ENCODE measurements at places on chromosomes 5 and 9. TPM values are rescaled to one million over a fixed set of nuclear protein-coding genes. Genes with fewer than 3 reads are reported as not detected.
A peak's percentile ranks its signal among the peaks of the same experiment; 100 is the strongest.

The APBA1 gene
- 0.15 TPM for total RNA-seq

The HACD4 gene
- total RNA-seq = not detected

The KIF12 gene
- 1.8 TPM for total RNA-seq

The TEX48 gene
- total RNA-seq = not detected

The EPB41L4A gene
- total RNA-seq = 0.07 TPM

GRCh38 chr5:7753596-7753995 is 97.3 kb downstream of the CFAP90 start:
- H3K4me1 ChIP-seq = no peaks in the 10 kb centered on the region
- no peak for DNase-seq
- no peak overlapping the region for H3K4me3 ChIP-seq
- no peak overlapping the region for H3K27ac ChIP-seq
- H3K27me3 ChIP-seq = peaks cover 22% of the 10 kb centered on the region

GRCh38 chr9:27468000-27468399 is 56.1 kb upstream of the IFNK start:
- no peak overlapping the region for H3K27ac ChIP-seq
- H3K27me3 ChIP-seq = 0 out of 3 replicates have a peak, but pooled peaks cover 6% of the 10 kb centered on the region
- no peaks in the 10 kb centered on the region for H3K4me1 ChIP-seq
- no peaks in the 10 kb centered on the region for H3K36me3 ChIP-seq
- H3K4me3 ChIP-seq = no peak overlapping the region

- no peaks in the 10 kb centered on the region for H3K27me3 ChIP-seq
- DNase-seq = peak; percentile 59
- H3K36me3 ChIP-seq = peaks cover 25% of the 10 kb centered on the region
- 0 out of 2 replicates have a peak, but pooled peaks cover 12% of the 10 kb centered on the region for H3K4me1 ChIP-seq
- H3K27ac ChIP-seq = no peak overlapping the region
These were observed 47.2 kb downstream of the GPBP1 start for GRCh38 chr5:57221049-57221568.

GRCh38 chr5:144201588-144201987 is 30.9 kb downstream of the KCTD16 start:
- no peaks in the 10 kb centered on the region for H3K4me1 ChIP-seq
- H3K27me3 ChIP-seq = peaks cover 3% of the 10 kb centered on the region
- no peak overlapping the region for H3K4me3 ChIP-seq

DNA sequence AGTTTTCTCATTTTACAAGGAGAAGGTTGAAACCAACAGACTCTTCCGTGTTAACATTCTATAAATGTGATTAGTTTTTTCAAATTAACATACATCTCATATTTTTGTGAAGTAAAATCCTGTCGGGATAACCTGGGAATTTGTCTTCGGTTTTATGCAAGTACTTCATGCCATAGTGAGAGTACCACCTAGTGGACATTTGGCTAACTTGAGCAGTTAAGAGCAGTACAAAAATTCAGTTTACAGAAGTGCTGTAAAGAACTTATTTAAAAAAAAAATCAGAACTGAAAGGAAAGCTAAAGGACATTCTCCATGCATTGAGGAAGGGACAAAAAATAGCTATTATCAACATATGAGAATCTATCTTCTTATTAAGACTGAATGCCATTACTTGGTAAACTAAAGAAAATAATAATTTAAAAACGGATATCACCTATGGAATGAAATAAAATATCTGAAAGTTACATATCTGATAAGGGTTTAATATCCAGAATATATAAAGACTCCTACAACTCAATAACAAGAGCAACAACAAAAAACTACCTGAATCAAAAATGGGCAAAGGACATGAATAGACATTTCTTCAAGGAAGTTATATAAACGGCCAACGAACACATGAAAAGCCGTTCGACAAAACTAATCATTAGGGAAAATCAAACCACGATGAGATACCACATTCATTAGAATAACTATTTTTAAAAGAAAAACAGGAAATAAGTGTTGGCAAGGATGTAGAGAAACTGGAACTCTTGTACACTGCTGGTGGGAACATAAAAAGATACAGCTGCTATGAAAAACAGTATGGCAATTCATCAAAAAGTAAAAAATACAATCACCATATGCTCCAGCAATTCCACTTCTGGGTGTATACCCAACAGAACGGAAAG is 117.0 kb upstream of the GNA14 start:
- H3K36me3 ChIP-seq = no peaks in the 10 kb centered on the region
- DNase-seq = peak; percentile 50
- H3K4me3 ChIP-seq = no peak overlapping the region
- H3K27ac ChIP-seq = no peak overlapping the region
- H3K27me3 ChIP-seq = no peaks in the 10 kb centered on the region
- H3K4me1 ChIP-seq = peaks cover 28% of the 10 kb centered on the region

DNA sequence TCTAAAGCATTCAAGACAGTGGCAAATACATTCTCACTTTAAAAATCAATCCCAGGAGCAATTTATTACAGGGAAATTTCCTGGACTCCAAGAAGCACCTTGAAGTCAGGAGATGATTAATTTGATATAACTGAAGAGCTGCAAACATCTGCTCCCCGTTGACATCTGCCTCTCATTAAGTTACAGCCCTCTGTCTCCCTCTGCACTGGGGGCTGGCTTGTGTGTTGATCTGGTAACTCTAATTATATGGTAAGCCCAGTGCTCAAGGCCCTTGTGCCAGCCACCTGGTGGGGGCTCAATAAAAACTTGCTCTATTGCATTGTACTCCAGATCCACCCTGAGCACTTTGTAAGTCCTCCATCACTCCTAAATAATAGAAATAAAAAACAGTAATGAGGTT is 131.1 kb upstream of the ZNF462 start:
- DNase-seq = no peak
- H3K27ac ChIP-seq = no peak overlapping the region
- H3K4me1 ChIP-seq = no peaks in the 10 kb centered on the region
- no peaks in the 10 kb centered on the region for H3K36me3 ChIP-seq

- peak overlapping the region; percentile 76 for H3K4me3 ChIP-seq
- no peak for DNase-seq
- H3K4me1 ChIP-seq = peaks cover 41% of the 10 kb centered on the region
- peaks cover 24% of the 10 kb centered on the region for H3K36me3 ChIP-seq
These were observed 3.3 kb downstream of the LTC4S start for GRCh38 chr5:179796877-179797608.

DNA sequence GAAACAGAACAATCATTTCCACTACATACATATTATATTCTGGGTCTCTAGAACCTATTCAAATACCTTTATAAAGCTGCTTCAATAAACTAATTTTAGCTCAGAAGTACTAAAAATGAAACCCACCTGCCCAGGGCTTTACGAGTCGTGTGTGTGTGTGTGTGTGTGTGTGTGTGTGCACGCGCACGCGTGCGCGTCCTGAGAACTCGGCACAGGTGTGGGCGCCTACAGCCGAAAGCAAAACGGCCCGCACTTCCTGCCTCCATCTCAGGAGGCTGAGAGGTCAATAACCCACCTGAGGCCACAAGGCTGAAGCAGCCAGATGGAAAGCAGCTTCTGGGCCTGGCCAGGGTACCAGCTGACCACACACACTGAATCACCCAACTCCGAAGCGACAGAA is 3.0 kb downstream of the CLPTM1L start:
- no peak overlapping the region for H3K27ac ChIP-seq
- H3K27me3 ChIP-seq = no peaks in the 10 kb centered on the region
- H3K4me3 ChIP-seq = no peak overlapping the region
- H3K36me3 ChIP-seq = peaks cover 54% of the 10 kb centered on the region
- H3K4me1 ChIP-seq = peaks cover 24% of the 10 kb centered on the region

DNA sequence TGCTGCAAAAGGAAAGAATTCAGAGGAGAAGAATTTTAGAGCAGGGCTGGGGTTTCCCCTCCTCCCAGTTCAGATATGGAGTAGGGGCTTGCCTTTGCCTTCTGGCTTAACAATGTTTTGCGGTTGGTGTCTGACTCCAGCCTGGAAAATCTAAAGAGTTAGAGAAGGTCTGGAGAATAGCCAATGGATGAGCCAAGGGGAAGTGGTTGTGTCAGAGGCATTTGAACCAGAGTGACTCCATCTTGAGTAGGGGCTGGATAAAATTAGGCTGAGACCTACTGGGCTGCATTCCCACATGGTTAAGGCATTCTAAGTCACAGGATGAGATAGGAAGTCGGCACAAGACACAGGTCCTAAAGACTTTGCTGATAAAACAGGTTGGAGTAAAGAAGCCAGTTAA is 133.7 kb downstream of the DIRAS2 start:
- H3K4me1 ChIP-seq = no peaks in the 10 kb centered on the region
- no peak overlapping the region for H3K4me3 ChIP-seq
- no peak overlapping the region for H3K27ac ChIP-seq
- H3K27me3 ChIP-seq = no peaks in the 10 kb centered on the region
- H3K36me3 ChIP-seq = no peaks in the 10 kb centered on the region
